Hematopoietic multipotent progenitor cell treated with erythropoietin and hydrocortisone succinate and interleukin-3 and kit ligand, for 4 days (in vitro differentiated cells): ENCODE measurements at places on chromosomes 11 and 22.
A peak's percentile ranks its signal among the peaks of the same experiment; 100 is the strongest.

DNA sequence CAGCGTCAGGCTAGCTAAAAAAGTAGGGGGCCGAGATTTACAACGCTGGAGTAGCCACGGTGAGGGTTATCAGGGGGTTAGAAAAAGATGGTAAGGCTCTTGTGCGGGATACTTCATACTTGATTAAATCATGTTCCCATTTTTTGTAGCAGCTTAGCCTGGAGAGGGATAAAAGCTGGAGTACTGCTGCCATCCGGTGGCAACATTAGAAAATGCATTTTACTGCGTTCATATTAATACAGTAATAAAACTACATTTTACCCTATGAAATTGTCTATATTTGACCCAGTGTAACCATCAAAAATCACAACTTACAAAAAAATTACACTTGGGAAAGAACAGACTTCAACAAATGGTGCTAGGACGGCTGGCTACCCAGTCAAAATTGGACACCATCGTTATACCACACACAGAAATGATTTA, 17.3 kb downstream of the RPUSD4 start:
- peak; percentile 69 for DNase-seq

GRCh38 chr11:31863170-31863832, 52.2 kb upstream of the PAX6 start:
- no peak for DNase-seq

GRCh38 chr11:79404325-79404724, 36.5 kb downstream of the TENM4 start:
- peak; percentile 38 for DNase-seq

DNA sequence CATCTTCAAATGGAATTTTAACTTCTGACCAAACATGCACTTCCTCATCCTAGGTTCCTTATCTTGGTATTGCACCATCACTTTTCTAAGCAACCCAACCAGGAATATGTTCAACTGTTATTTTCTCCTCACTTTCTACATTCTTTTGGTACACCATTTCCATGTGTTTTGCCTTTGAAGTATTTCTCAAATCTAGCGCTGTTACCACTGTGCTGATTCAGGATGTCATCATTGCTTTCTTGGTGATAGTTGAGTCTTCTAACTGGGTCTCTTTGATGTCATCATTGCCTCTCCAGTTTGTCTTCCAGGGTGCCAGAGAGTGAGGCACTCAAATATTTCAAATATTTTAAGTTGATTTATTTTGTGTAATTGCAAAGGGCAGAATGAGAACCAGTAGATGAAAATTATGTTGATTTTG, 47.5 kb downstream of the HORMAD2 start:
- peak; percentile 53 for DNase-seq

DNA sequence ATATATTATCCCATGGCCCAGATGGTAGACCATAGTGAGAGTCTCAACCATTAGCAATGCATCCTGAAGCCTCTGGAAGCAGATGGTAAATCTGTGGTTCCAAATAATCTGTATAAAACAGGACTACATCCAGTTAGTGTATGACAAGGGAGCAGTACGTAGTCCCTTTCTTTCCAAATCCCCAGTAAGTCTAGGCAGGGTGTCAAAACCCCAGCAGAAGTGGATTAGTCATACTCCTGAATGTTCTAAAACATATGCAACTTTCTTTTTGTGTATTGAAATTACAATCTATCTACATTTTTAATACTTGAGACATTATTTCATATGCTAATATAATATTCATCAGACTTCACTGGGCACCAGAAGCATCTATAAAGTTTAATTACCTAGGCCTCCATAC, 295.1 kb upstream of the ANO5 start:
- no peak for DNase-seq

GRCh38 chr11:59417023-59417422, 9.2 kb downstream of the OR5A2 start:
- DNase-seq: peak; percentile 10

- DNase-seq: peak; percentile 64
Measured at GRCh38 chr11:95262994-95263765, 32.2 kb upstream of the SESN3 start.

DNA sequence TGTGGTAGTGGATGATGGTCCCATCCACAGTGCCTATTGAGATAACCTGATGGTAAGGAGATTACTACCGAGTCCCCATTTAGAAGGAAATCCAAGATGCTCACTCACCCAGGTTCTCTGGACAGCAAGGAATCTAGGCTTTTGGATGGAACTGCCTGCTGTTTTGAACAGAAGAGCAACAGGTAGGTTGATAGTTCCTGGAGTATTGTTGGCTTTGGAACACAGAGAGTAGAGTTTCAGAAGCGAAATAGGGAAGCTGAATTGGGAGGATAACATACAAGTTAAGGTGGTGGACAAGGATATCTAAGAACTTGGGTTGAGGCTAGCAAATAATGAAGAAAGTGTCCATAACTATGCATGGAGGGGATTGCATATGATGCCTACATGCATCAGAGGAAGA, 27.6 kb downstream of the SLC22A6 start:
- DNase-seq: no peak

DNA sequence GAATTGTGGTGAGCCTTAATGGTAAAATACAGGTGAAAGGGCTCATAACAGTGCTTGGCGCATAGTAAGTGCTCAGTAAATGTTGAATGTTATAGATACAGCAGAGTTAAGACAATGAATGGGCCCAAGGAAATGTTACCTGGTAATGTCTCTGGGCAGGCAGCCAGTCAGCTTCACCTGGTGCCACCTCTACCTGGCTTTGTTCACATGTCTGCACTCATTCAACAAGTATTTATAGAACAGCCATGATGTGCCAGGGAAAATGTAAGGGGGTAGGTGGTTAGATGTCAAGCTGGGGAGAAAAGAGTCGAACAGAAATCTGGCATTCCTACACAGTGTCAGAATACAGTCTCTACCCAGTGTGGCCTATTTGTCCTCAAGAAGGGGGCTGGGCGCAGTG, 238.8 kb upstream of the SYN3 start:
- no peak for DNase-seq

DNA sequence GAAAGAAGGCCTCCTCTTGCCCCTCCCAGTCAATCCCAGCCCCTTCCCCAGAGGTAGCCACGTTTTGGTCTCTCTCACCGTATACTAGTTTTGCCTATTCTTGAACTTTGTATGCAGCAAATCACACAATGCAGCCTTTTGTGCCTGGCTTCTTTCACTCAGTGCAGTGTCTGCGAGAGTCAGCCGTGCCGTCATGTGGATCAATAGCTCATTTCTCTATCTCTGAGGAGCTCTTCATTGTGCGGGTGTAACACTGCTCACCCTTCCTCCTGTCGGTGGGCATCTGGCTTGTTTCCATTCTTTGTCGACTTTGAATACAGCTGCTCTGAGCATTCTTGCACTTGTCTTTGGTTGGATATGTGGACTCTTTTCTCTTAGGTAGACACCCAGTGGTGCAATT, 146.5 kb downstream of the CACNA1I start:
- DNase-seq: no peak

GRCh38 chr11:60700689-60701468, 1.5 kb downstream of the MS4A8 start:
- DNase-seq: peak; percentile 70

- no peak for DNase-seq
Measured at GRCh38 chr11:131288521-131289091, 81.8 kb upstream of the NTM start.

DNA sequence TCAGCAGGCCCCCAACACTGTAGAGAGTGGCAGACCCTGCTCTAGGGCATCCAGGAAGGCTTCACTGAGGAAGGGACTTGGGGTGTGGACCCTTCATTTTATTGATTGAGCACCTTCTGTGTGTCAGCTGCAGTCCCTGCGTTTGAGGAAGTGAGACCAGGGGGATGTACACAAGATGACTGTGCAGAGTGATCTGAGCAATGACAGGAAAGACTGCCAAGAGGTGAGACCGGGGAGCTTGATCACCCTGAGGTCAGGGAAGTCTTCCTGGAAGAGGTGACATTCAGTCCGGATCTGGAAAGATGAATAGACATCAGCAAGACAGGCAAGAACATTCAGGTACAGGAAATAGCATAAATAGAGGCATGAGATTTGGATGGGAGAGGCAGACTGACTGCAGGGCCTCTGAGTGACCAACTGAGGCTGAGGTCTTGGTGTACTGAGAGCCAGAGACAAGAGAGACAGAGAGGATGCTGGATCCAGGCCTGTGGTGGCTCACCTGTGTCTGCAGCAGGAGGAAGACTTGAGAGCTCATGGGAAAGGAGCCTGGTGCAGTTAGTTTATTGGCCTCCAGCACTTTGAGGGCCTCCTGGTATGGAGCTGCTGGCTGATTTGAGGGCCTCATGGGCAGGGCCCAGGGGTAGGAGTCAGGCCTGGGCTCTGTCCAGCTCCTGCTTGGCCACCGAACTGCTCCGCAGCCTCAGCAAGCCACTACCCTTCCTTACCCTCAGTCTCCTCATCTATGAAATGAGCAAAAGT, 5.2 kb downstream of the DGAT2 start:
- peak; percentile 58 for DNase-seq

- peak; percentile 19 for DNase-seq
Measured at GRCh38 chr11:104402812-104403521, 239.0 kb upstream of the PDGFD start.

GRCh38 chr22:39097098-39098020, at the start of gene APOBEC3H:
APOBEC3H (plus strand) TSS chr22:39097244; CDS start chr22:39100279, 3,035 bp downstream.
- peak; percentile 71 for DNase-seq

- peak; percentile 10 for DNase-seq
Measured at GRCh38 chr11:111975076-111975806, 38.1 kb downstream of the DIXDC1 start.

GRCh38 chr11:36417154-36417553, 92.9 kb downstream of the TRAF6 start:
- no peak for DNase-seq

DNA sequence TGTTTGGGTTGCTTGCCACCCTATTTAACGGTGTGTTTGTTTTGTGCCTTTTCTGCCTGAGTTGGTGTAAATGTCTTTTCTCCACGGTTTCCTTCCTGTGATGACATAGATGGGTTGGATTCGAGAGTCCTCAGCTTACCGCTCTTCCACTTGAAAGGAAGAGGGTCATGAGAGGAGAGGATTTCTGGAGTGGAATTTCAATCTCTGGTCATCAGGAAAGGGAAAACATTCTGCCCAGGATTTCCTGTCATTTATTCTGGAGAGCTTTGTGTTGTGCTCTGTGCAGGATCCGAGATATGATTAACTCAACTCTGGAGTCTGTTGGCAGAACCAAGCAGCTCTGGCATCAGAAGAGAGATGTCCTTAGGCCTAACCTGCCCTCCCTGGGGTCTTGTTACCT, 605.2 kb downstream of the NTM start:
- no peak for DNase-seq

GRCh38 chr11:12139144-12139881, 28.9 kb downstream of the MICAL2 start:
- no peak for DNase-seq

DNA sequence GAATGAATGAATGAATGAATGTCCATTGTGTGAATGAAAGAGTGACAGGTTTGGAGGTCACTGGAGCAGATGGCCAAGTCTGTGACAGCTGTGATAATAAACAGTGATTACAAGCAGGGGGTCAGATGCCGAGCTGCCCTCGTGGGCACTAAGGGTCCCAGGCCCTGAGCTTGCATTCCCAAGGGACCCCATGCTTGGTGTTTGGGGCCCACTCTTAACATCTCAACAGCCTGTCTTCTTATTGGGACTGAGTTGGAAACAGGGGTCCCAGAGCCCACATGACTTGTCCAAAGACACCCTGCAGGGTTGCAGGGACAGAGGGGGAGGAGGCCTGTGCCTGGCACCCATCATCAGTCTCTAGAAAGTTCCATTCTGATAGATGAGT, 12.0 kb upstream of the ANO1 start:
- no peak for DNase-seq

GRCh38 chr22:27317096-27317495, 484.5 kb downstream of the MN1 start:
- DNase-seq: peak; percentile 31

DNA sequence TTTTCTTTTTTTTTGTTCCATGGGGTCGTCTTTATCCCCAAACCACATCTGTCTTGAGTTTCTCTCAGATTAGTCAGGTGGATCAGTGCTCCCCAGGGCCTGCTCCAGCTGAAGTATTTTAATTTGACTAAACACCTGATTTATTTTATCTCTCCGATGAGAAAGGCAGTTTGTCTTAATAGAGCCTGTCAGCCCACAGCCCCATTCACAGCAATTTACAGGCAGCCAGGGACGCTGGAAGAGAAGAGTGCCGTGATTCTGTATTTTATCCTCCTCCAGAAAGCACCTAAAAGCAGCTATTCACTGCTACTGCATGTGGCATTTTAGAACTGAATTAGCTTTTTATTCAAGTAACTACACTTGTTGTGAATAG, 164.5 kb downstream of the SOX6 start:
- no peak for DNase-seq

- DNase-seq: no peak
Measured at GRCh38 chr22:39618996-39619530, 48.5 kb downstream of the CACNA1I start.

DNA sequence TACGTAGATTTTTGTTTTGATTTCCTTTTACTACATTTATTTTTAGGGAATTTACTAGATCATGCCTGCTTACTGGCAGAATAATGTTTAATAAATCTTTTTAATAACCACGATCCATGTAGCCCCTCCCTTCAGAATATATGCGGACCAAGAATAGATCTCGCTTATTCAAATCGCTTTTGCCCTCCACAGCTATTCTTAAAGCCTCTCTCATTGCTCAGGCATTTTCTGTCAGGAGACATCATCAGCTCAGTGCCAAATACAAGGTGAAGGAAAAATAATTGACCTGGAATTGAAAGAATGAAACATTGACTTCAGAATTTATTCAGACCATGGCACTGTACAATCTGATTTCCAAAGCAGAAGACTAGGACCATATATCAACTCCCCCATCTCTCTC, 10.0 kb upstream of the JAML start:
- no peak for DNase-seq

DNA sequence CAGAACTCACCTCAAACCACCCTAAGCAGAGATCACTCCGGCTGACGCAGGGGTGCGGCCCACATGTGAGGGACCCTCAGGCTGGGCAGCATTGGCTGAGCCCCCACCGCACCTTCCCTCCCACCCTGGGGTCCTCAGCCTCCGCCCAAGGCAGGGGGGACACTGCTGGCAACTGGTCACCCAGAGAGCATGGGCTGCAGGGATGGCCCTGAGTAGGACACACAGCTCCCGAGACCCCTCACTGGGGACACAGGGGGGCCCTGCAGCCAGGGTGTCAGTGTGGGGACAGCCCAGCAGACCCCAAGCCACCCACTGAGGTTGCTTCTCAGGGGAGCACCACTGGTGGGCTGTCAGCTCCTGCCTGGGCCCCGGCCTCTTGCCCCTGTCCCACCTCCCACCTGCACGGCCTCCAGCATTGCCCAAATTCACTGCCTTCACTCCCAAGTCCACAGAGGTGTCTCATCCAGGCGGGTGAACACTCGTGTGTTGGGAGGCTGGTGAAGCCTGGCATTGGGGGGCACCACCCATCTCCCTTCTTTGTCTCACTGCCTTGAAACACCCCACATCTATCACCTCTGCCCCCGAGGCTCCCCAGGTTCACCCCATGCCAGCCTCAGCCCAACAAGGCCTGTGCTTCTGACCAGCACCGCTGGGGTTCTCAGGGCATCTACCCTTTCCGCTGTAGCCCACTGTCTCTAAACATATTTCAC, 4.7 kb downstream of the C11orf21 start:
- DNase-seq: no peak

DNA sequence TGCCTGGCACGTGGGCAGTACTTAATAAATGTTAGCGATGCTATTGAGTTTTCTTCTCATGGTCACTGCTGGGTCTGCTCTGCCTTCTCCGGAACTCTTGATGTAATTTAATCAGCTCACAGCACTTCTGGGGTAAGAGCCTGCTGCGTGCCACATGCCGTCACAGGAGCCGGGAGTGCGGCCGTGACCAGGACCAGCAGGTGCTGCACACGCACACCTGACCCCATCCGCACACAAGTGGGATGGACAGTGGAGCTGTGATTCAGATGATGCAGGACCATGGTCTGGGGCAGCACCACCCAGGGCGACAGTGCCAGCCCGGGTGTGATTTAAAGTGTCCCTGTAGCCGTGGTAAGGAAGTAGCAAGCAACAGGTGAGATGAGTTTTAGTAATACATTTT, 61.2 kb downstream of the TBC1D22A start:
- no peak for DNase-seq
